ENCODE measurements at places on chromosomes 7 and 10.

GRCh38 chr10:70657041-70657440 is 15.3 kb upstream of the ADAMTS14 start:
- DNase-seq: no peak

DNA sequence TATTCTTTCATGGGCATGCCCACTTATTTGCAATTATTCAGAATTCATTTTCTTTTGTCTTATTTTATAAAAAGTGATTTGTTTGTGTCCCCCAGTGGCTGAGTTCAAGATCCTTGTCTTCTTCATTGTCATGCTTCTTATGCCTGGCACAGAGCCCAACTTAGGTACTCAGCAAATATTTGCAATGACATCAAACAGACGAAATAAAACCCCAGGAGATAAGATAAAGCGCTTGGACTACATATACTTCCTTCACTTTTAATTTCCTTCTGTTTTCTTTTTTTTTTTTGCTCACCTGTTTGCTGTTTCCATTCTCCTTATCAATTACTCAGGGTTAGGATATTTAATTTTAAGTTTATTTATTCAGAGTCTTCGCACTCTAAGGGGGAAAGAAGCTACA is 225.0 kb downstream of the SDHAF3 start:
- DNase-seq: no peak

- DNase-seq: no peak
These were observed 46.7 kb downstream of the PNLIPRP2 start for GRCh38 chr10:116667484-116667883.

DNA sequence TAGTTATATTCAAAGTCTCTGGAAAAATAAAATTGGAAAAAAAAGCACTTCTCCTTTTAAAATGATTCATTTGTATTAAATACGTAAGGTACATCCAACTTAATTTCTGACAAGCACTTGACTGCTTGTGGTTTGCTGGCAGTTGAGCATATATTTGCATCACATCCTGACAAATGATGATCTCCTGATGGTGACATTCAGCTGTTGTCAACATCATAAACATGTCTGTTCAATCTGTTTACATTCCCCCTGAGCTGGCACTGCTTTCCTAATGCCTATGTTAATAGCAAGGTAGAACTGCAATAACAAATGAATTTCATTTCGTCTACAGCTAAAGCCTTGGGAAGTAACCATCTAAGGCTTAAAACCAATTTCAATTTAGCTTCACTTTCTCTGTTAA is 24.4 kb downstream of the TSPAN12 start:
- DNase-seq: peak; percentile 57

Measured in NCI-H1417 (cell line).